B cell (primary cell): ENCODE measurements at places on chromosomes 4 and X. TPM values are rescaled to one million over a fixed set of nuclear protein-coding genes. Genes with fewer than 3 reads are reported as not detected.

Gene C4orf36
- 0.24 and 0.36 TPM in 2 replicates for polyA plus RNA-seq

Gene LRIT3
- polyA plus RNA-seq = 0.13 and 0.21 TPM in 2 replicates

- no peak for DNase-seq
These were observed 208.5 kb upstream of the FAT1 start for GRCh38 chr4:186932196-186932595.

GRCh38 chrX:19660604-19661255 is 145.4 kb upstream of the MAP3K15 start:
- DNase-seq = no peak

- DNase-seq = no peak
These were observed 5.2 kb downstream of the NLGN4X start for GRCh38 chrX:6223516-6223915.

DNA sequence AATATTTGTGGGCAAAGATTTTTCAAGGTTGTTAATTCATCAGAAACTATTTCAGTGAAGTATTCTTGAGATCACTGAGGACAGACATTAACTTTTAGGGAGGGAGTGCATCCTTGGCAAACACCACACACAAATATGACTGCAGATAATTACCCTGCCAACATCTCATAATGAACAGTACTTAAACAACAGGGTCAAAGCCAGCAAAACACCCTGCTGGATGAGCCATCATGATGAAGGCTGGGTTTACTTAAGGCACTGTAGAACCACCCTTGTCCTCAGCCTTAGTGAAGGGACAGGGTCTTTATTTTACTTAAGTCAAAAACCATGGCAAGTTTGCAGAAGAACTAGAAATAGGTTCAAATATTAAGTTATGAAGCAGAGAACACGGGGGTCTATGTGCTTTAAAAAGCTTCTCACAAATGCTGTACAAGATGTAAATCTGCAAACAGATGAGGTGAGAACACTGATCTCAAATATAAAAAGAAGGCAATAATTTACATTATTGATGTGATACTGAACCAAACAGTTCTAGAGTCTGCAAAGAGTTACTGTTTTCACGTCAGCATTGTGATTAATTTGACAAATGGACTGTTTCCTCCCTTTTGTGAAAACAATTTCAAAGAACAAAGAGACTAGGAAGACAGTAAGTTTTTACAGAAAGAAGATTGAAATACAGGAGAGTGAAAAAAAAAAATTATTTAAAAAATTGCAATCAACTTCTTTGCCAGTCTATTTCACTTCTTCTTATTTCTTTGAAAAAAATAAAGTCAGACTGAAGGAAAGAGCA is 28.2 kb downstream of the TAPT1 start:
- no peak for DNase-seq

DNA sequence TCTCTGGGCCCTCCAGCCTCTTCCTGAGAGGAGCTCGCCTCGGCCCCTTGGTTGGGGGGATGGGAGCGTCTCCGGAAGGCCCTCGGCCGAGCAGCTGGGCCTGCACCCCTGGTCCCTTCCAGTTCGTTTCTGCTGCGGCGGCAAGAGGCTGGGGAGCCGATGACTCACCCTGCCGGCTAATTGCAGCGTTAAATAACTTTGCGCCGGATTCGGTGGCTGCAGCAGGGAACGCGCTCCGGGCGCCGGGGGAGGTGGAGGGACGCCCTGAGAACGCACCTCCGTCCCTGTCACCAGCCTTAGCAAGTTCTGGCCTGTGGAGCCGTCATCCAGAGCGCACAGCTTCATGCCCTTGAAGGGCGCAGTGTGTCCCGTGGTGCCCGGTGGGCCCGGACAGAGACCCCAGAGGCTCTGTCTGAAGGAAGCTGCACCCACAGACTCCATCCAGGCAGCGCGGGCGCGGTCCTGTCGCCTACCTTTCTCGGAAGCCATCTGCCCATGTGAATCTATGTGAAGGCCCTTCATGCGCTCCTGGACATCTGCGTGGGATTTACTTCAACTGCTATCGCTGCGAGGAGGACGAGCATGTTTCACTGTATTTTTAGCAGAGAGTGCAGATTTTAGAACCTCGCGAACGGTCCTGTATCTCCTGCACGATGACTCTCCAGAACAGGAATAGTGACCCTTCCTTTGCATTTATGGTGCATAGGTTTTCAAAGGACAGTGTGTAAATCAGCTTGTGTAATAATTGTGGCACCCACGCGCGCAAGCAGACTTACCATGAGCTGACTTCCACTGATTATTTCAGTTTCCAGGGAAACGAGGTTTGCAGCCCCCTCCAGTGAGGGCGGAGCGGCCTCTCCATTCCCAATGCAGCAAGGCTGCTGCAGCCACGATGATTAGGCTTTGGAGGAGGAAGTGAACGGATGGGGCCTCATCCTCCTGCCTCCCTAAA is 1.7 kb upstream of the TMEM271 start:
- no peak for DNase-seq

DNA sequence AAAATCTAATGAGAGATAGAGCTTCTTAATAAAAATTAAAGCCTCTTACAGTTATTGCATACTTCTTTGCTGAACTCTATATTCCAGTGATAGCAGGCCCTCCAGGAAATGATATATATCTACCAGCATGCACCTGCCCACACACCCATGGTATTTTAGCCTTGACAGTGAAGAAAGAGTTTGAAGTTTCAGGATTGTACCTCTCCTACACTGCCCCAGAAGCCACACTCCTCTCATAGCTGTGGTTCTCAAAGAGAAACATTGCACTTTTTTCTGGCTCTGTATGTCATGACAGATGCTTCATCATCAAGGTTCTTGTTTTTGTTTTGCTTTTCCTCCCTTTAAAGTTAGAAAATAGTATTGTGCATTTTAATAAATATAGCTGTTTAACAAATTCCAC is 34.0 kb downstream of the INPP4B start:
- DNase-seq = no peak

GRCh38 chrX:136766785-136767103 is 14.0 kb downstream of the ARHGEF6 start:
- no peak for DNase-seq
